Anterior cingulate cortex (tissue), 58 donors: ENCODE measurements at places on chromosomes 7 and 10.

DNA sequence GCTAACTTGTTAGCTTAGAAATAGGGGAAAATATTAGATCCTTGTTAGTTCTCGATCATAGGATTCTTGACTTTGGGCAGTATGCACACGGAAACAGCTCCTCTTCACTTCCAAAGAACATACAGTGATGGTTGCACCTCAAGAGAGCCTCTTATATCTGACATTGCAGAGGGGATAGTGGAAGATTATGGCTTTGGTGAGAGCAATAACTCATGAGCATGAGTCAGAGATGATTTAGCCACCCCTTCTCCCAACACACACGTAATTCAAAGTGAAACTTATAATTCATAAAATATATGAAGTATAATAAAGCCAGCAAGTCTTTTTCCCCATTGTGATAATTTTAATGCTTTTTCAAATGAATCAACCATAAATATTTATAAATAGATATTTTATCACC is 683.7 kb downstream of the POM121L12 start:
- DNase-seq: no peak

- DNase-seq: no peak
These were observed 12.7 kb downstream of the SLC29A3 start for GRCh38 chr10:71331736-71332135.

DNA sequence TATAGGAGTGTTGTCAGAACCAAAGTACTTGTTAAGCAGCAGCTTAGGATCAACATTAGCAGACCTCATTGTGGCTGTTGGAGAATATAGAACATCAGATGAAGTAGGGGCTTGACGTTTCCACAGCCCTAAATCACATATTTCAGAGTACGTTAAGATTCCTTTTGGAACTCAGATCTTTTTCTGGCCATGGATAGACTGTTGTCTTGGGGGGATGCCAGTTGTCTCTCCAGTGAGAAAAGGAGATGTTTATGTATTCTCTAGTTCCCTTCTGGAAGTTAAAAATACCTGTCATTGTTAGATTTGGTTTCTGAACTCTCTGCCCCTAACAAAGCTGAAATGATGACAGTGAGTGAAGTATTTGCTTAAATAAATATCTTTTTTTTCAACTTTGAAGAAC is 191.3 kb downstream of the AUTS2 start:
- DNase-seq: no peak

GRCh38 chr7:36366005-36366717 is 23.5 kb upstream of the ANLN start:
- DNase-seq: no peak

GRCh38 chr7:601595-602340 is 82.1 kb upstream of the PDGFA start:
- no peak for DNase-seq

- DNase-seq: no peak
These were observed at the start of gene AS3MT for GRCh38 chr10:102869258-102870198. TSS of gene AS3MT (plus strand) at chr10:102869470. CDS start at chr10:102869593, 123 bp downstream.
